Vagina (tissue), 2 donors: ENCODE measurements at places on chromosomes 1 and 21.
A peak's percentile ranks its signal among the peaks of the same experiment; 100 is the strongest.

DNA sequence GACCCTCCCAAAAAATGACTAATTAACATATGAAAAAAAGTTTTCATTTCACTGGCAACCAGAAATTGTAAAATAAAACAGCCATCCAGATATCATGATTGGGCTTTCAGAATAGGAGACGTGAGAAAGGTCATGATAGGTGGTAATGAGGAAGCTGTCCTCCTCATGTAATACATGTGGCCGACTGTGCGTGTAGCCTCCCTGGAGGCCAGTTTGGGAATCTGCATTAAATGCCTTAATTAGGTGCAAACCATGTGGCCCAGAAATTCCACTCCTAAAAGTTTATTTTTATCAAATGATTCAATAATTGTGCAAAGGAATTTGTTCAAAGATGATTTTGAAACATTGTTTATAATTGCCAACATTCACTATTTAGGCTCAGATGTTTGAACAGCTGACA is 127.6 kb upstream of the C1orf105 start:
- no peak for DNase-seq

GRCh38 chr1:96355961-96356360 is 365.6 kb upstream of the PTBP2 start:
- no peak for DNase-seq

GRCh38 chr1:196517193-196517592 is 91.0 kb downstream of the KCNT2 start:
- no peak for DNase-seq

DNA sequence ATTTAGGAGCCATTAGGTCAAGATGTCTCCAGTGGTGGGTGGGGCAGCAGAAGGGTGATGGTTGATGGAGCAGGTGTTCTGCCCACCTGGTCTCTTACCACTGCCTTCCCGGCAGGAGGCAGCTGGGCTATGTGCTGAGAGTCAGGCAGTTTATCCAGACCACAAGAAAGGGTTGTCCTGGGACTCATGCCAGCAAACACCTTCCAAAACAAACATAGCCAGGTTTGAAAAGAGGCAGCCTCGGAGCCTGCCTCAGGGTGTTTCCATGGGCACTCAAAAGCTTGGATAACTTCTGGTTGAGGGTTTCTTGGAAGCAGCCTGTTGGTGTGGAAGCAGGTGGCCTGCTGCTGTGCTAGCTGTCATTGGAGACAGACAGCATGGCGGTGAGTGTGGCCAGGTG is 187.2 kb downstream of the PCP4 start:
- no peak for DNase-seq

DNA sequence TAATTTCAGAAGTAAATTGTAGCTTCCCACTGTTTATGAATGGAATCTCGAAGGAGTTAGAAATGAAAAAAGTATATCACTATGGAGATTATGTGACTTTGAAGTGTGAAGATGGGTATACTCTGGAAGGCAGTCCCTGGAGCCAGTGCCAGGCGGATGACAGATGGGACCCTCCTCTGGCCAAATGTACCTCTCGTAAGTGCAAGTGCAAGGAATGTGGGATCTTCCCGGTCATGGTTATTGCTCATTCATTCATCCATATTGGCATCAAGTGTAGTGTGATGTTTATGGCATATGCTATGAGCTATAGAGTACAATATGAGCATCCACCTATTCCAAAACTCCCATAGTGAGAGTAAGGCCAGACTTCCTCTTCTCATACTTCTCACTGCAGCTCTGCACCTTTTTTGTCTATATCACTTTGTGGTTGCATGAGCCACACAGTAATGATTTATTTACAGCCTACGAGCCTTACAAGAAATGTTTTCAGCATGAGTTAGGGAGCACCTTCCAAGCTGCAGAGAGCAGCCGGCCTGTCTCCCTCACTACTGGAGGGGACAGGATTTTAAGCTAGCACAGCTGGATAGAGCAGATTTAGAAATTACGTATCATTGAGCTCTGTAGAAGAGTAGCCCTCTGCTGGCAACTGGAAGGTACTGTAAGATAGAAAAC is 24.9 kb upstream of the CR1L start:
- no peak for DNase-seq

DNA sequence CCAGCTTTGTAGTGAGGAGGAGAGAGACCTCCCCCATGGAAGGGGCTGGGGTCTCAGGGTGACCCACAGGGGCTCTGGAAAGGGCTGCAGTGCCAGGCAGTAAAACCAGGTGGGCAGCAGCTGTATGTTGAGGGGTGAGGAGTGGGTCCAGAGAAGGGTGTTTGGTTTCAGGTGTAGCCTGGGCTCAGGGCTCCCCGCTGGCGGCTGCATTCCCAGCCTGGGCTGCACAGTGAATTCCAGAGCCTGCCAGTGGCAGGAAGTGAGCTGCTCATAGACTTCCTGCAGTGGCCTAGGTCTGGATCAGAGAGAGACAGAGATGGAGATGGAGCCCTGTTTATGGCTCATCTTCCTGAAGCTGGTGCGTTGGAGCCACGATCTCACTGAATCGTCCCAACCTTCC is 356.4 kb downstream of the PTPRU start:
- DNase-seq, result peak; percentile 49

DNA sequence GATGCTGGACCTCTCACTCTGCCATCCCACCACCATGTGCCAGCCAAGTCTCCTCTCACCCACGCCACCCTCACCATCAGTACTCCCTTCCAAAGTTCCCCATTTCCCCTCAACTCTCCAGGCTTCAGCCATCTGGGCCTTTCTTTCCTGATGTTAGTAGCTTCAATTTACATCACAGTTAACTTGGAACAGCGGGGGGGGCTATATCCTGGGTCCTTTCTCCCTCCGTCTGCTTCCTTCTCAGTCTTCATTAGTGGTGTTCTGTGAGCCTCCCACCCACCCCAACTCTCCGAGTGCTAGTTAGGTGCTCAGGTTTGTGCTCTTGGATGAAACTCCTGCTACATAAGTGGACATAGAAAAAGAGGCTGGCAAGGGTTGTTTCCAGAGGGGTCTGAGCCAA is 31.9 kb downstream of the KCNC4 start:
- DNase-seq, result no peak

DNA sequence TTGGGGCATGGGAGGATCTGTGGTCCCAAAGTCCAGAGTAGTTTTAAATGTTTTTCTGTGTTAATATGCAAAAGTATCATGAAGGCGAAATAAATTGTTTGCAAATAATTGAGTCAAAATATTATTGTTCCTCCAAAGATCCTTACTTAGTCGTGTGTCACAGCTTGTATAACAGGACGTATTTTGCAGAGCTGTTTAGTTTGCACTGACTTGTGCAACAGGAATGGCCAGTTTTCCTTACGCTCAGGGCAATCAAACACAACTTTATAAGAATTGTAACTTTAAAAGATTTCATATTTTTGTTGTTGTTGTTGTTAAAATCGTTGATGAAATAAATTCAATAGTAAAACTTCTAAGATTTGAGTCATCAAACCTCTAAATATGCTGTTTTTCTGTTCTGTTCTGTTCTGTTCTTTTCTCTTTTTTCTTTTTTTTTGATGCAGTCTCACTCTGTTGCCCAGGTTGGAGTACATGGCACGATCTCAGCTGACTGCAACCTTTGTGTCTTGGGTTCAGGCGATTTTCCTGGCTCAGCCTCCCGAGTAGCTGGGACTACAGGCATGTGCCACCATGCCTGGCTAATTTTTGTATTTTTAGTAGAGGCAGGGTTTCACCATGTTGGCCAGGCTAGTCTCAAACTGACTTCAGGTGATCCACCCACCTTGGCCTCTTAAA is 60.6 kb downstream of the UCK2 start:
- DNase-seq, result no peak

DNA sequence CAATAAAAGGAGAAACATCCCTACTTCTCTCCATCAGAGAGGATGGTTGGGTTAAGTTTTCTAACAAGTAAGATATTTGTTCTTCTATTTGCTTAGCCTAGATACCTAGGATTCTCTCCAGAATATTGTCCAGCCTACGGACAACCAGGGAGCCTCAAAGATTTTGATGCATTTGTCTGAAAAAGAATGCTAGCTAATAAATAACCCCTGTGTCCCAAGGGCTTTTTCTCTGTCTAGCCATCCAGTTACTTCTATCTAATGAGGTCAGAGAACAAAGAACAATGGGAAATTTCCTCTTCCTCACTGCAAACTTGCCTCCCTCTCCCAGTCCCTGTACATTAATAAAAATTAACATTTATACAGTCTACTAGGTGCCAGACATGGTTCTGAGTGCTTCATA is 810 bp downstream of the RGS5 start:
- DNase-seq, result no peak

DNA sequence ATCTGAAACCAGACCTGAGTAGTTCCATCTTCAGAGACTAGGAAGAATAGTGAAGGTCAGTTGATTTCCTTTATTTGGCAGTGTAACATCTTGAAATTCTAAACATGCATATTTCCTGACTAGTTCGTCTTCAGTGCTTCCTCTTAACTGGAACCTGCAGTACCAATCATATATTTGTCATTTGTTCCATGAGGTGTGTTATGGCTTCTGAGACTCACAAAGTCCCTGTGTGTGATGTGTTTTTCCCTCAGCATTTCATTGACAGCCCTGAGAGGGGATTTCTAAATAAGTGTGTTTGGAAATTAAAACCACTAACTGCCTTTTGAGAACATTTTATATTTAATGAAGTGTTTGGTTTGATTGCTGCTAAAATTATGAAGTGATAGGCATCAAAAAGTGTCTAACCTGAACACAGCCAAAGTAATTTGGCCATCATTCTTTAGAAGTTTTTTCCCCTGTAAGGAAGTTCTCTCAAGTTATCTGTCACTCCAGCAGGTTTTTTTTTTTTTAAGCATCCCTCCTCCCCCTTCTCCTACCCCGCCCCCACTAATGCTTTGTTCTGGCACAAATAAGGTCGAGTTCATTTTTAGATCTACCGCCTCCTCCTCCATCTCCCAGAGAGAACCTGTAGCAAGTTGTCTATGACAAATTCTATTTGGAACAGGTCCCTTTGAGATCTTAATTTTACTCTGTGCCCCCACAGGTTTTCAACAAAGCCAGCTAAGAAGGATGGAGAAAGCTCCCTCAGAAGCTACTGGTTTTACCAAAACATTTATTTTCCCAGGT is 61.4 kb downstream of the TMEM200B start:
- DNase-seq, result no peak
